ENCODE measurements at places on chromosomes 4 and X. TPM values are rescaled to one million over a fixed set of nuclear protein-coding genes. Genes with fewer than 3 reads are reported as not detected.
A peak's percentile ranks its signal among the peaks of the same experiment; 100 is the strongest.

The SLITRK4 gene
- total RNA-seq: 3.7 TPM

GRCh38 chrX:10189317-10190268 lies 32.8 kb downstream of the CLCN4 start:
- DNase-seq: peak; percentile 20

- no peak for DNase-seq
Measured at GRCh38 chrX:41863343-41864203, 59.8 kb downstream of the CASK start.

The P2RY10 gene
- not detected for total RNA-seq
